ENCODE measurements at places on chromosomes 4 and X.

DNA sequence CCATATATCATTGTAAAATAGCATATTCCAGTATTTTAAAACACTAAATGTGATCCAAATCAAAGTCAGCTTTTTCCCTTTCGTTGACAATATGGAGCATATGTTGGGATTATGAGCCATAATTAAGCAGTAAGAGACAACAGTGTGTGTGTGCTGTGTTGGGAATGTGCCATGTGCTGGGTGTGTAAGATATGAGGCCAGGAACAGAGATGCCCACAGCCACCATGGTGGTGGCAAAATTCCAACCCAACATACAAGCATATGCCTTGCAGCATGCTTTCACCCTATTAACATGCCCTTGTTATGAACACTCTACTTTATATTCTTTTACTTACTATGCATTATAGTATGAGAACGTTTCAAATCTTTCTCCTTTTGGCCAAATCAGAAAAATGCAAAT lies 1560.4 kb upstream of the TENM3 start:
- DNase-seq = no peak

DNA sequence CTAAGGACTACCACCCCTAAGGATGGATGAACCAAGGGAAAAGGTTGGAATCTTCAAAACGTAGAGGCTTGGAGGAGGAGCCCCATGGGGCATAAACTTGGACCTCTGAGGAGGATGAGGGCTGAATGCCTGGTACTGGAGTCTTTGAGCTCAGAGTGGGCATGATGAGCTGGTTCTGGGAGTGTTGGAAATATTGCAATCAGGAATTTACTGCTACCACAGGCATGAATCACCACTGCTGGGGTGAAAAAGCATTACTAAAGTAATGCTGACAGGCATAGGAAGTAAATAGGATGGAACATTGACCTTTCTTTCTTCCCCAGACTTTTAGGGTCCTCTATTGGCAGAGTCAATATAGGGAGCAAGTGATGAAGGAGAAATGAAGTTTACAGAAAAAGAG lies 105.8 kb upstream of the RPS6KA3 start:
- no peak for DNase-seq

DNA sequence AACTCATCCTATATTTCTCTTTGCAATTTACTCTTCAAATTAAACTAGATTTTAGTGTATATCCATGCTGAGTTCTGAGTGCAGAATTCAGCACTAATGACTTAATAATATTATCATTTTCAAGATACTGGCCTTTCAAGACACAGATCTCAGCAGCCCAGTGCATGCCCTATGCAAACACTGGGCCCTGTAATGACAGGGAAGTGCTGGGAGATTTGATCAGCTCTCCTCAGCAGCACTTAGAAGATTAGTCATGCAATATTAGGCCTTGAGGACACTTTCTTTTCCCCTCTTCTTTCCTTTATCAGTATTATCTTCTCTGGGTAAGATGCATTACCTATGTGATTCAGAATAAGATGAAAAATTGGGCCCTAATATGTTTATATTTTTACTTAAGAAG lies 207.1 kb downstream of the PPP3CA start:
- no peak for DNase-seq

DNA sequence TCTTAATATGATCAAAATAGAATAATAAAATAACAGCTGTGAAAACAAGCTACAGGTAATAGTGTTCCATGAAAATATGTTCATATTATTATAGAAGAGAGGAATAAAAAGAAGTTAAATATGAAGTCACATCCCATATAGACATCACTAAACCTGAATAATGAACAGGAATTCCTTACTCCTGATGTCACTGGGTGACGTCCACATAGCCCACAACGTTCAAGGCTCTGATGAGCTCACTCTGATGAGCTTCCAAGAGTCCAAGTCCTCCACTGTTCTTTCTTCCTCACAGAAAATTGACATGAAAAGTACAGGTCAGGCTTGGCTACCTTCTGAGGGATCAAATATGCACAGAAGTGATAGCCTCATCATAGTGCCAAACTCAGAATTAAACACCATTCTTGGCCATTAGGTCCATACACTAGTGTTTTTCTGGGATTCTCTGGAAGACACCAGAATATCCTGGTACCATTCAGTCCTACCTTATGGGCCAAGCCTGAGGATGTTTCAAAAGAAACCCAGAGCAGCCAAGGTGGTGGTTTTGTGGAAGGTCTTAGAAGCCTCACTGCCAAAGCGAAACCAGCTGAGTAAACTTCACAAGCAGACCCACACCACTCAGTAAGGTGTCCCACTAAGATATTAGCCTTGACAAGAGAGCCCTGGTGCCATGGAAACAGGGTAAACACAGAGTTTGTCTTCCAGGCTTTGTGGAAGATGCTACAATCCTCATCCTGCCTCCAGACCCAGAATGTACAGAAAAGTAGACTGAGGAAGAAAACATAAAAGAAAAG lies 138.4 kb upstream of the HHIP start:
- DNase-seq = no peak

DNA sequence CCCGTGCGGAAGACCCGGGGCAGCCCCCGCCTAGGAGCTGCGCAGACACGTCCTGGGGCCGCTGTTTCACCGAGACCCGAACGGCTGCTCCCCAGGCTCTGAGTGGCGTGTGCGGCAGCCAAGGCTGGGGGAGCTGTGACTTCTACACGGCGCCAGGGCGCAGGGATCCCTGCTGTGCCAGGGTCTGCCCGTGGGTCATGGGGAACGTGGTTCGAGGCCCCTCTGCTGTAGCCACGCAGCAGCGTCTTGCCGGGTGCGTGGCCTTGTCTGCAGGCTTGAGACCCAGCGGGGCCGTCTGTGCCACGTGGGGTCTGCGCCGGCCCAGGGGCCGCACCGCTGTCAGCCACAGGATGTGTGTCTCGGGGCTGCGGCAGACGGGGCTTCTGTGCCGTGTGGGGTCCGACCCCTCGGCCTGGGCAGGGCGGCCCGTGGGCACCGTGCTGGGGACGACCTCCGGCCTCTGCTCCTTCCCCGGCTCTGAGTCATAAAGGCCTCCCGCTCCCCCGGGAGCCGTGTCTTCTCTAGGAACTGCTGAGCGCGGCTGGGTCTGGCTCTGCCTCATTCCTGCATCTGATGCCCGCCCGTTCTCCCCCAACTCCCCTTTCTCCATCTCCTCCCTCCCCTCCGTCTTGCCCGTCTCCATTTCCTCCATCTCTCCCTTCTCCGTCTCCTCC lies 12.7 kb upstream of the GTPBP6 start:
- no peak for DNase-seq

GRCh38 chr4:67460574-67460973 lies 84.7 kb downstream of the CENPC start:
- no peak for DNase-seq

DNA sequence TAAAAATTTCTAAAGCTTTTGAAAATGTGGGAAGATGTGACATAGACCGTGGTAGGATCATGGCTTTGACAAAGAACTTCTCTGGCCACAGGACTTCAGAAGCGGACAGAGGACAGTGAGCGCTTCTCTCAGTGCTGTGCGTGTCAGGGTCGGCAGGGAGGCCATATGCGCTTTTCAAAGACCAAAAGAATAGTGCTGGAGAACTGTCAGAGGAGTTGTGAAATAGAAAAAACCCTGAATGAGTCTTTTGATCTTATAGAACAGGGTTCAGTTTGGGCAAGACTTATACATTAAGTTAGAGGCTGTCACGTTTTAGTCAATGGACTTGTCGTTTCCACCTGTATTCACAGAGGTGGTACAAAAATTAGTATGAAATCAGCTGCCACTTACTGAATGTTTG lies 77.4 kb downstream of the PTTG2 start:
- DNase-seq = no peak

GRCh38 chr4:182212211-182212761 lies 30.9 kb upstream of the TENM3 start:
- no peak for DNase-seq

GRCh38 chr4:183639291-183639690 lies 19.7 kb downstream of the RWDD4 start:
- no peak for DNase-seq

DNA sequence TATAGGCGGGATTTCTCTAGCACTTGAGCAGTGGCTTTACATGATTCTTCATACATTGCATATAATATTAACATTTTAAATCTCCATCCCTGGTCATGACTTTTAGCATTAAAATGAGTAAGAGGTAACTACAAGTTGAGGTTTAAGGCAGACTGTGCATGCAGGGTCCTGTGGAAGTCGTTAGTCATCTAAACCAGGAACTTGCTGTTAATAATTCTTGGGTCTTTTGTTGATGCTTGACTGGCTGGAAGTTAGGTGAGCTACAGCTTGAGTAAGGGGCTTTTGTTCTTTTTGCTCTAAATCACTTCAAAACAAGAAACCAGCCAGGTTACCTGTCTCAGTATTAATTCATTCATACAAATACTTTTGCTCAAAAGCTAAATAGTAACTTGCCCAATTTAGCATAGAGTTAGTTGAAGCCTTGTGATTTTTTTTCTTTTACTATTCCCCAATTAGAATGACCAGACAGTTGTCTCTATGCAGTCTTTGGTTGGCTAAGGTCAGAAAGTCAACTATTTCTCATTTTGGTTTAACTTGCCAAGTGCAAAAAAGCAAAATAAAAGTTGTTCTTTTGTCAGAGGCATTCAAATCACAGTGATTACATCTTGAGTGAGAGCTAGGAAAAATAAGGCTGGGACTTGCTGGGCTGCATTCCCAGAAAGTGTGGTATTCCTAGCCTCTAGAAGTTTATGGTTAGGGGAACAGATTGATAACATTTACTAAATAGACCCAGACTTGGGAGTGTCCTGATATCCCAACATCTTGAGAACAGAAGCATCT lies 516.9 kb downstream of the PDHA2 start:
- no peak for DNase-seq

- DNase-seq = no peak
These were observed 198.0 kb downstream of the GABRG1 start for GRCh38 chr4:45925809-45926208.

GRCh38 chr4:43243433-43244116 lies 351.1 kb downstream of the GRXCR1 start:
- no peak for DNase-seq

GRCh38 chr4:112199041-112199440 lies 32.5 kb upstream of the AP1AR start:
- no peak for DNase-seq

DNA sequence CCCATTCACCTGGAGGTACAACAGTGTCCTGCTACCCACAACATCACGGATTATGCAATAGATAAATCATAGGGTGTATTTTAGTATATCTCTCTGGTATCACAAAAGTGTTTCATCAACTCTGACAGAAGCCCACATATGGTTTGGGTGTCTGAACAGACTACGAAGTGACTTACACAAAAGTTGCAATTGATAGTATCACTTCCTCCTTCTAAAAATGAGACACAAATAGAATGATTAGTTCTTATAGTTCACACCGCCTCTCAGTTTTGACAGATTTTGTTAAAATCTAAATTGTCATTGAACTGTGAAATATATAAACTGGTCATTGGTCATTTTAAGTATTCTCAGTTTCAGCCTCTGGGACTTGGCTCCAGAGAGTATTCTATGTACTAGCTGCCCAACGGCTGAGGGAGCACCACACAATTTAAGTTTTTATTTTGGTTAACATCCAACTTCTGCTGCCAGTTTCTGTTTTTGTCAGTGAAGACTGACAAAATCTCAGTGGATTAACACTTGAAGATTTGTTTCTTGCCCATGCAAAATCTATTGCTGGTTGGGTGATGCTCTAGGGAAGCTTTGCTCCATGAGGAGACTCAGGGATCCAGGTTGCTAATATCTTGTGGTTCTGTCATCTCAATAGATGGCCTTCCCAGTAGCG lies 113.8 kb upstream of the PUDP start:
- DNase-seq = no peak

GRCh38 chr4:24858550-24858949 lies 54.3 kb downstream of the CCDC149 start:
- no peak for DNase-seq

- no peak for DNase-seq
These were observed 3.5 kb downstream of the RTL3 start for GRCh38 chrX:78655642-78656041.

DNA sequence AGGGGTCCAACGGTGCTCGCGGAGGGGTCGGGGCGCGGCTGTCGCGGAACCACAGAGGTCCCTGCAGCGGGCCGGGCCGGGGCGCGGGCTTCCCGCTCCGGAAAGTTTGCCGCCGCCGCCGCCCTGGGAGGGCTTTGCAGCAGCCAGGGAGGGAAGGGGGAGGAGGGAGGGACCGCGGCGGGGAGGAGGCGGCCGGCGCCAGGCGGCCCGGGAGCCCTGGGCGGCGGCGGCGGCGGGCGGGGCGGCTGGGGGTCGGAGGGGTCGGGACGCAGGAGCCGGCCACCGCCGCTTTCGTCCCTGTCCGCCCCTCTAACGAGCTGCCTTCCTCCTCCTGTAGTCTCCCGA lies 375 bp downstream of the FGFR3 start:
- DNase-seq = no peak

DNA sequence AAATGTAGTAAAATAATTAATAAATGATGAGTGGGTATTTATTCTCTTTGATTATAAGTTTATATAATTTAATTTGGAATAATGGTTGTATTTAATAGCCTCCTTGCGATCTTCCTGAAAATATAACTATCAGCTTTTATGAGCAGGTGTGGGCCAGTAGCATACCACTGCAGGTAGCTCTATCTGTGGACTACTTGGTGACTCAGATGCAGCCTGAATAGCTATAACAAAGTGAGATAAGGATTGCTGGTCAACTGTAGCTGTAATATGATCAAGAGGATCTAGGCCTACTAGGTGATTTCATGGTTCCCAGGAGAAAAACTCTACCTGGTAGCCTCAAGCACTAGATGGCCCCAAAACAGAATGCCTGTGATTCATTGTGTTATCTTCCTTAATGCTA lies 47.1 kb upstream of the BMP15 start:
- DNase-seq = no peak

- no peak for DNase-seq
These were observed 176.9 kb downstream of the PDHA2 start for GRCh38 chr4:96016634-96017299.

All from hematopoietic multipotent progenitor cell treated with erythropoietin and hydrocortisone succinate and interleukin-3 and kit ligand, for 17 days (in vitro differentiated cells).